Left renal cortex interstitium (tissue), 4 donors: ENCODE measurements at places on chromosomes 3 and 15.

DNA sequence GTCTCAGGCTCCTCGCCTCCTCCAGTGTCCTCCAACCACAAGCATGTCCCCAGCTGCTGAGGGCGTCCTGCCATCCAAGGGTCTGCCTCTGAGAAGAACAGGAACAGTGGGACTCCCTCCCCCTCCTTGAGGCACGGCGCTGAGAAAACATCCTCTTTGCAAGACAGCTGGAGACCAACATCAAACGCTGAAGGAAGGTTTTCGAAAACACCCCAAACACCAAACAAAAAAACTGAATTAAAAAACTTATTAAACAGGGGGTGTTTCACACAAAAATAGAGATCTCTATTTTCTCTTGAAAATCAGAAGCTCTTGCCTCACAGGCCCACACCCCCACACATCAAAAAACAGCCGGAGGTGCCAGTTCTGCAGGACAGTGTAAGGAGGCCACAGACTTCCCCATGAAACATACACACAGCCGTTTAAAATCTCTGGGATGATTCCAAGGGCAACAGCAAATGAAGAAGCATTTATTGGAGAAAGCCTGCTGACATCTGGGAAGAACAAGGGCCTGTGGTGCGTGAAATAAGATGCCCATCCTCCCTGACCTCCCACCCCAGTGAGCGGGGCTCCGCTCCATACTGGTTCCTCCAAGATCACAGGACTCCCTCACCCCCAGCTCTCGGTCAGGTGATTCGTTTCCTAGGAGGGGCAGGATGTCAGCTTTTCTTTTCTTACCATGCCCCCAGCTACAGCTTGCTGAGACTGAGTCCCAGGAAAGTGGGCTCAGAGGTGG lies 71.3 kb downstream of the NUP210 start:
- DNase-seq, result peak; percentile 11

- DNase-seq, result no peak
These were observed 3.7 kb upstream of the NGRN start for GRCh38 chr15:90261811-90262210.

DNA sequence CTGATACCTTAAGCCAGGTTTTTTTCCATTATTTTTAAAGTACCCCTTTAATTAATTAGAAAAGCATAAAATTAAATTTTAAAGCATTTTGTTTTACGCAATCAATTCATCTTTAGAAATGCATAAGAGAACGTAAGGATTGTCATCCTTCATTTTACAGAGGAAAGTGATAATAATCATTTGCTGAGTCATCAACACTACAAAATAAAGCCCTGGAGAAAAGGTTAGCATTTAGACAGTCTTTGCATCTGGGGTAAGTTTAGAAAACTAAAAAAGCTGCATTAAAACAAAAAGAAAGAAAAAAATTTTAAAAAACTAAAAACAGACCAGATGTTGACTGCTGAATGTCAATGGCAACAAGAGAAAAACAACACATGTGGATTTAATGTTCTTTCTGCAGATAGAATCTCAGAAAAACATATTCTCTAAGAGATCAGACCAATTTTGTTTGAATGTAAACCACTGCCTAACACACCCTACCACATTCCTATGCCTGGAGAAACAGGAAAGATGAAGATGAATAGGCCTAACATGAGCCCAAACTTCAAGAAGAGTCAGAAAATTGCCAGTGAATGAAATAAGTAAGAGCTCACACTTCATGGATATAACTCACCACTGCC lies 59.9 kb downstream of the SUCNR1 start:
- no peak for DNase-seq

DNA sequence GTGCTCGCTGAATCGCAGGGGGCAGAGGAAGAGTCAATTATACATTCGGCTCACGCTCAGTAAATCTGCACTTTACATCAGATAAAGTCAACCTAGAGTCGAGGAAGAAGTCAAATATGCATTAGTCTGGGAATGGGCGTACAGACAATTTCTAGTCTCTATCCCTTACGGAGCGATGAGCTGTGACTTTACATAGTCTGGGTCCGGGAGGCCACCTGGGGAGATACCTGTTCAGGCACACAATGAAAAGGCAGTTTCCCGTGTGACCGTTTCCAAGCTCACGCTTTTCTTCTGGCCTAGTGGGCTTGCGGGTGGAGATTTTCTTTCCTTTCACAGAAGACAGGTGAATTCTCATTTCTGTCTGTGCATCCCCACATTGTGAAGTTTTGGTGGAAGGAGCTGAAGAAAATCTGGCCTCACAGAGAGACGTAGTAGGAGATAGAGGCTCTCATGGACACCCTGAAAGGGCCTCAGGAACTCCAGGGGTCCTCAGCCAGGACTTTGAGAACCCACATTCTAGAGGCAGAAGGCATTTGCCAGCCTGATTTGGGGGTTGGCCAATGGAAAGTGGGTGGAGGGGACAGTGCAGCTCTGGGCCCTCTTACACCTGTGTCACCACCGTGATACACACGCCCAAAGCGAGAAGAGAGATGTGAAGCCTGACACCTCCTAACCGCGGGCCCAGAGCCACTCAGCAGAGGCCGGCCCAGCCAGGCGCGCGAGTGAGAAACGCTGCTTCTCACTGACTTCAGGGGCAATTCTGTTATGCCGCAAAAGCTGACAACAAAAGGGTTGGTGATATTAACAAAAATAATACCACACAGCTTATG lies 10.7 kb upstream of the OCA2 start:
- no peak for DNase-seq

DNA sequence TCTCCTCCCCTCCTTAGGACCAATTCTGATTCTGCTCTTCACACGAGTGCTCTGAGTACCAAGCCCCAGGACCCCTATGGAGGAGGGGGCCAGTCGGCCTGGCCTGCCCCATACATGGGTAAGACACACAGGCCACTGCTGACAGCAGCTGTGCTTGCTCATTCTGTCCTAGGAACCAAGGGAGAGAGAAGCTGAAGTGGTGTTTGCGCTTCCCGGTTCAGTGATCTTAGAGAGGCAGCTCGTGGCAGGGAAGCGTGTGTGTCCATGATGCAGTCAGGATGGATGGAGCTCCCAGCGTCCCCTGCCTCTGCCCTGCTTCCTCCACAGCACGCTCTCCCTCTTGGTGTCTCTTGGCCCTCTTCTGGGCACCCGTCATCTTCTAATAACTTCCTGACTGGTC lies 77.6 kb downstream of the CRTC3 start:
- DNase-seq, result no peak

DNA sequence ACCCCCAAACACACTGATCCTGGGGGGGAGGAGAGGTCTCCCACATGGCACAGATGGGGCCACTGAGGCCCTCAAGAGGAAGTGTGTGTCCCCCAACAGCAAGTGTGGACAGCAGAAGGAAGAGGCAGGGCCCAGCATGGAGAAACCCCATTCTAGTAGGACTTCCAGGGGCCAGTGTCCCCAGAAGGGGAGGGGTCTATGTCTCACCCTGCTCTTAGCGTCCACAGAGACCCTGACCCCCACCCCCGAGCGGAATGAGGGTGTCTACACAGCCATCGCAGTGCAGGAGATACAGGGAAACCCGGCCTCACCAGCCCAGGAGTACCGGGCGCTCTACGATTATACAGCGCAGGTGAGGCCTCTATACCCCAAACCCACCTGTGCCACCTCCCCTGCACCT lies 35.3 kb downstream of the TSPAN3 start:
- DNase-seq, result no peak

DNA sequence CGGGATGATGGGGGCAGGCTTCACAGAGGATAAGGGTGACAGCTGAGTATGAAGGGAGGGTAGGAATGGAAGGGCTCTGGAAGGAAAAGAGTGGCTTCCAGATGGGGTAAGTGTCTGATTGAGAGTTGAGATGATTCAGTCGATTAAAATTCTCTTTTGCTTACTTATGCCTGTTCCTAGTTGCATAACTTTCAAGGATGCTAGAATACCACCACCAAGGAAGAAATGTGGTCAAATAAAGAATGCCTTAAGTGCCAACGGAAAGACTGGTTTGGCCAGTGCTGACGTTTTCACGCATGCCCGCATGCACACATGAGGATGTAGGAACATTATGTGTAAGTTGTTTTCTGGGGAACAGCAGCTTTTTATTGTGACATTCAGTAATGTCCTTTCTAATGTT lies 263.4 kb upstream of the WNT5A start:
- DNase-seq, result no peak
